Esophagus squamous epithelium (tissue), 5 donors: ENCODE measurements at places on chromosomes 11 and 22. TPM values are rescaled to one million over a fixed set of nuclear protein-coding genes. Genes with fewer than 3 reads are reported as not detected.

The OR52E8 gene
- total RNA-seq, result not detected

GRCh38 chr11:72676861-72677341 is 2.7 kb upstream of the PDE2A start:
- DNase-seq, result no peak

- DNase-seq, result no peak
These were observed 76.2 kb upstream of the VPREB1 start for GRCh38 chr22:22168190-22168940.

The TTC36 gene
- not detected for total RNA-seq

The SHANK2 gene
- total RNA-seq, result 2.5 TPM

DNA sequence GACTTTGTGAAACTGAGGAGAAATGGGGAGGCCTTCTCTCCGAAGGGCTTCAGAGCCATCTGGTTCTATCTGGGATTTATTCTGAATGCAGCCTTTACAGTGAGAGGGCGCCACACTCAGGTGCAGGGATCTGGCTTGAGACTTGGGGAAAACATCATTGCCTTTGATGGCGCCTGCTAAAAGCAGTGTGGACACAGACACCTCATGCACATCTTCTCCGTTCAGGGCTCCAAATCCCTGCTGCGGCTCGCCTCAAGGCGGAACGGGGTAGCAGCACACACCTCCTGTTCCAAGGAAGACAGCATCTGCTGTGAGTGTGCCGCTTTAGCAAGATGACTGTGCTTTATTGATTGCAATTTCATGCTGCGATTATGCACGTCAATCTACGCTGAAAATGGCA is 37.1 kb upstream of the OLFML1 start:
- no peak for DNase-seq

GRCh38 chr11:45073685-45074141 is 72.7 kb upstream of the PRDM11 start:
- DNase-seq, result no peak

GRCh38 chr11:63868399-63869064 is 29.6 kb downstream of the MARK2 start:
- DNase-seq, result no peak

The RPS6KA4 gene
- 59.9 TPM for total RNA-seq

DNA sequence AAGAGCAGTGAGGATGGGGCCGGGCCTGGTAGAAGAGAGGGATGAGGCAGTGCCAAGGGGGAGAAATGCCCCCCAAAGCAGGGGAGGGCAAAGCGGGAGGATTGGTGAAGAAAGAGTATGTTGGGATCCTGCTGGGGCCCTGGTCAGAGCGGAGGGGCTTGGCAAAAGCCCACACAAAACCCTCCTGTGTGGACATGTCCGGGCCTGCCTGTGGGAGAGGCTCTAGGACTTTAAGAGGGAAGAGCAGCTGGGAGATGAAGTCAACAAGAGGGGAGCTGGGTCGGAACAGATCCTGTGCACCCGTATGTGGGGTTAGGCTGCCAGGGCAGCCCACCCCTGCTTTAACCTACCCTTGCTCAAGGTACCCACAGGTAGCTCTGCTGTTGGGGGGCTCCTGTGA is 25.8 kb downstream of the ART5 start:
- no peak for DNase-seq

- DNase-seq, result no peak
These were observed 17.1 kb downstream of the SC5D start for GRCh38 chr11:121309688-121310087.

DNA sequence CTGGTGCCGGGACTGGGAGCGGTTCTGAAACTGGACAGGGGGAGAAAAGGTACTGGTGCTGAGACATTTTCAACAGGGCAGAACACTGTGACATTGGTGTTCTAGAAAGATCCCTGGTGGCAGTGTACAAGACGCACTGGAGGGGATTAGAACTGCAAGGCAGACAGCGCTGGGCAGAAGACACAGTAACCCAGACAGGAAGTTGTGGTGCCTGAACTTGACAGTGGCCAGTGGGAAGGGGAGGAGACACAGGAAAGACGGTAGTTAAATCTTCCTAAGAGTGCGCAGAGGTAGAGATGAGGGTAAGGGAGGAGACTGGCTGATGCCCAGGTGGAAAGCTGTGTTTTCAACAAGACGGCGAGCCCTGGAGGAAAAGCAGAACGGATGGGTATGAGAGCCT is 24.5 kb downstream of the FAM227A start:
- DNase-seq, result no peak

The PHETA2 gene
- total RNA-seq, result 14.5 TPM

The PRAME gene
- not detected for total RNA-seq

GRCh38 chr22:45546333-45547015 is 43.8 kb downstream of the FBLN1 start:
- no peak for DNase-seq

- no peak for DNase-seq
These were observed 6.7 kb upstream of the ARL14EP start for GRCh38 chr11:30316237-30316636.

DNA sequence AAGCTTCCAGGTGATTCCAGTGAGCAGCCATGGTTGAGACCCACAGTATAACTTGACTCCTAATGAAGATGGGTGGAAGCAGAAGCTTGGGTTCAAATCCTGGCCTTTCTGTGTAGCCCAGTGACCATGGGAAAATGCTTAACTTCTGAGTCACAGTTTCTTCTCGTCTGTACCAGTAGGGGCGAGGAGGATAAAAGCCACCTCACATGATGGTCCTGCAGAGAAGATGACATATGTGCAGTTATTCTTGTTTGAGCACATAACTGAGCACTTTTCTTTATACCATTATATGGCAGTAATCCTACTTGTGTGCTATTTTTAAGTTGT is 4.9 kb downstream of the TMEM109 start:
- DNase-seq, result no peak

GRCh38 chr11:47189100-47189834 is 3.0 kb upstream of the PACSIN3 start:
- no peak for DNase-seq

DNA sequence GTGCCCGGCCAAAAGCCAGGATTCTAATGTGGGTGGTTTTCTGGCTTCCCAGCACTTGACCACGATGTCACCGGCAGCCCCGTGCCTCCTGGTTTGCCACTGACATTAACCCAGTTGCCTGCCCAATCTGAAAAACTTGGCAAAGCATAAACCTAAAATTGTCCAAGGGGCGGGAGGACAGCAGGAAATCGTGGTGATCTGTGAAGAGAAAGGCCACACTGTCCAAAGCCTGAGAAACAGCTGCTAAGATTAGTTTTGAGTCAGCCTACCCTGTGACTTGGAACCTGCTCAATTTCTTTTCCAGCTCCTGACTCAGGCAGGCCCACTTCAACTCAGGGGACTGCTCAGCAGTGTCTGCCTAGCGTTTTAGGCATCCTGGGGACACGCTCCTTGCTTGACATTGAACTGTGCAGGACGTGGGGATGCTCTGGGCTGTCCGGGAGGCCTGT is 8.2 kb upstream of the F2 start:
- DNase-seq, result no peak

GRCh38 chr11:130300567-130300966 is 14.2 kb downstream of the ZBTB44 start:
- no peak for DNase-seq

DNA sequence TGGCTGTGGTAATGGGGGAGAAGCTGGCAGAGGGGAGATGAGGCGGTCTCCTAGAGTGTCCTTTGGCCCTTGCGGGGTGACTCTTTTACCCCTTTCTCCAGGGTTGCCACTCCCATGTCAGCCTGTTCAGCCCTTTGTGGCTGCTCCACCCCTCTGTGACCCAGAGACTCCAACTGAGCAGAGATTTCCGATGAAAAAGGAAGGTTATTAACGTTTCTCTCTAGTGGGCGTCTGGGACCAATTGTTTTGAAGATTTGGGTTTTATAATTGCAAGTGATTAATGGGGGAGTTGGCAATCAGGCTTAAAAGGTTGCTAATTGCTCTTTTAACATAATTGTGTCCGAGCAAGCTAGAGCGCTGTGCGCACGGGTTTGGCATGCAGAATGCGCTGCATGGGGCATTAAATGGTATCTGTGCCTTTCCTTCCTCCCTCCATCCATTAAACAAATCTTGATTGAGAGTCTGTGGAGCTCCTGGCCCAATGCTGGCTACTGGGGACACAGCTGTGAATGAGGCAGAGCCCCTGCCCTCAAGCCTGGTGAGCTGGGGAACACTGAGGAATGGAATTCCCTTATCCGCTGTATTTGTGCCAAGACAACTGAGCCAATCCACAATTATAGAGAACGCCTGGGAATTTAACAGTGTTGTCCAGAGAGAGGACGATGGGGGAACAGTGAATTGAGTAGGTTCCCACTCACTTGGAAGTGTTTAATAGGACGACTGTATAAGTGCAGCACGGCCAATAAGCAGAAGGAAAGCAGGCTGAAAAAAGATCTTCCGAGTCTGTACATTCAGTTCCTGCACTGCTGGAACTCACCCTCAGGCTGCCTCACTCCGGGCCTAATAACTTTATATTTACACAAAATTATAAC is 295.9 kb downstream of the MIAT start:
- DNase-seq, result no peak

DNA sequence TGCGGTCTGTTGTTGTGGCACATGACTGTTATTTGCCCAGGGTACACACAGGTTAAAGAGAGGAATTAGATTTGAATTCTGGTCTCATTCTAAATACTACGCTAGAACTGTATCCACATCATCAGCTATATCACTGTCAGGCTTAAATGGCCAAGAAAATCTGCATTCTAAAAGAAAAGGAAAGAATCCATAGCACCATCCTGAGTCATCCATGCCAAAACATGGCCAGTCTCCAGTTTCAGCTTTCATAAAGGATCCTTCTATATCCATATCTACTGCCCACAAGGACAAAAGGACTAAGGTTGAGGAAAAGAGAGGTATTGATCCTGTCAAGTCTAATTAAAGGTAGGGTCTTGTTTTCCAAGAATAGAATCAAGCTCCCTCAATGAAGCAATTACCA is 73.6 kb upstream of the GDPD4 start:
- DNase-seq, result no peak
